Lung (tissue), 17 donors: ENCODE measurements at places on chromosomes 7 and 10. TPM values are rescaled to one million over a fixed set of nuclear protein-coding genes. Genes with fewer than 3 reads are reported as not detected.

Gene SEMA3D
- total RNA-seq: 4.6 TPM

DNA sequence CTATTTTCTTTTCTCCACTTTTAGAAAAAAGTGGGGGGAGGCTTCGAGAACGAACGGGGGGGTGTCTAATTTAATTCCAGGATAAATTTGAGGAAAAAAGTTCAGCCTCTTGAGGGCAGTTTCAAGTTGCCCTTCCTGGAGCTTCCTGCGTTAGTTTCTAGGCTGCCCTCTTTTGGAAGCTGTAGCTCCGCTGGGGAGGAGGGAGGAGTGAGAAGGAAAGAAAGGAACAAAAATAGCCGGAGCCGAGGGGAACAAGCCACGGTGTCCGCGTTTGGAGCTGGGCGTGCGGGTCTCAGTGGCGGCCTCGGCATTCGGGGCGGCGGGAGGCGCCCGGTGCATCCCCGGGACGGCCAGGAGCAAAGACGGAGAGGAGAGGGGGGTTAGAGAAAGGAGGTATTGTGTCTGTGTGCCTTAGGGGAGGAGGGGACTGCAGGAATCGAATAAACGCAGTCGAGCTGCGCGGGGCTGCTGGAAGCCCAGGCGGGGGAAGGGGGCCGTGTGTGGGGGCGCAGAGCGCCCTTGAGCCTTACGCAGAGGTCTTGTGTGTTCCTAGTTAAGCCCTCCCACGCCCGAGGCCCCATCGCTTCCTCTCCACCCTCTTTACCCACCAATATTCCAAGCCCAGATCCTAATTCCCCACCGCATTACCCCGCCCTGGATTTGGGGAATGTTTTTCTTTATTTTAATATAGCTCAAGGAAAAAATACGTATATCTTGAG is 2.0 kb upstream of the TNRC18 start:
- peak overlapping the region; percentile 79 for H3K4me3 ChIP-seq
- H3K36me3 ChIP-seq: no peaks in the 10 kb centered on the region
- peak overlapping the region; percentile 99 for H3K27ac ChIP-seq
- no peaks in the 10 kb centered on the region for H3K27me3 ChIP-seq
- peaks cover 11% of the 10 kb centered on the region for H3K4me1 ChIP-seq

- no peaks in the 10 kb centered on the region for H3K27me3 ChIP-seq
- no peak overlapping the region for H3K4me3 ChIP-seq
- H3K4me1 ChIP-seq: peaks cover 26% of the 10 kb centered on the region
- DNase-seq: peak; percentile 96
- no peaks in the 10 kb centered on the region for H3K36me3 ChIP-seq
Observed at GRCh38 chr10:72254813-72255568, 18.7 kb upstream of the DDIT4 start.

DNA sequence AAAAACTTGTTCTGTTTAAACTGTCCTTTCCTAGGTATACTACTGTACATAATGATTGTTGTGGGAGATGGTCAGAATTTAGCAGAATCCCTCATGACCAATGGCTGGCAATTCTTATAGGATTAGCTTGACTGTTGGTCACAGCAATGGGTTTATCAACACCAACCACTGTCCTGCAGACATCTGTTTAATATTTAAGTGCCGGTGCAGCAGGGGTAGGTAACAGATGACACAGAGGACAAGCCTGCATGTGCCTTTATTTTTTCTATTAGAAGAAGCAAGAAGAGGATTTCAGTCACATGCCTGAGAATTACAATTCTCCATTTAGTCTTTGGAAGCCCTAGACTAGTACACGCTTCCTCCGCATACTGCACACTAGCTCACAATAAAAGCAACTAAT is 48.4 kb downstream of the CCDC6 start:
- H3K36me3 ChIP-seq: no peaks in the 10 kb centered on the region
- H3K27me3 ChIP-seq: no peaks in the 10 kb centered on the region
- no peak for DNase-seq
- peaks cover 6% of the 10 kb centered on the region for H3K4me1 ChIP-seq
- H3K27ac ChIP-seq: no peak overlapping the region
- no peak overlapping the region for H3K4me3 ChIP-seq

- no peak overlapping the region for H3K27ac ChIP-seq
- no peak overlapping the region for H3K4me3 ChIP-seq
- no peaks in the 10 kb centered on the region for H3K4me1 ChIP-seq
- no peaks in the 10 kb centered on the region for H3K36me3 ChIP-seq
Observed at GRCh38 chr7:94642838-94643653, 12.9 kb downstream of the SGCE start.

GRCh38 chr7:1741751-1742554 is 71.9 kb downstream of the ELFN1 start:
- H3K4me1 ChIP-seq: no peaks in the 10 kb centered on the region
- no peaks in the 10 kb centered on the region for H3K27me3 ChIP-seq
- DNase-seq: no peak
- H3K4me3 ChIP-seq: no peak overlapping the region
- no peaks in the 10 kb centered on the region for H3K36me3 ChIP-seq
